ENCODE measurements at places on chromosomes 2 and 18. TPM values are rescaled to one million over a fixed set of nuclear protein-coding genes. Genes with fewer than 3 reads are reported as not detected.

RAB6C gene
- 0.14 TPM for total RNA-seq

MAP4K4 gene
- total RNA-seq: 85.1 TPM

PLGLB2 gene
- total RNA-seq: 1.9 TPM

DSC3 gene
- not detected for total RNA-seq

NPAS2 gene
- 8.4 TPM for total RNA-seq

SERPINB11 gene
- not detected for total RNA-seq

VIL1 gene
- total RNA-seq: not detected

GRCh38 chr2:215059724-215060123 is 78.7 kb downstream of the ABCA12 start:
- H3K27ac ChIP-seq: no peak overlapping the region
- H3K4me1 ChIP-seq: no peaks in the 10 kb centered on the region
- no peaks in the 10 kb centered on the region for H3K36me3 ChIP-seq
- no peaks in the 10 kb centered on the region for H3K27me3 ChIP-seq
- no peak for DNase-seq
- no peak overlapping the region for H3K4me3 ChIP-seq

DNA sequence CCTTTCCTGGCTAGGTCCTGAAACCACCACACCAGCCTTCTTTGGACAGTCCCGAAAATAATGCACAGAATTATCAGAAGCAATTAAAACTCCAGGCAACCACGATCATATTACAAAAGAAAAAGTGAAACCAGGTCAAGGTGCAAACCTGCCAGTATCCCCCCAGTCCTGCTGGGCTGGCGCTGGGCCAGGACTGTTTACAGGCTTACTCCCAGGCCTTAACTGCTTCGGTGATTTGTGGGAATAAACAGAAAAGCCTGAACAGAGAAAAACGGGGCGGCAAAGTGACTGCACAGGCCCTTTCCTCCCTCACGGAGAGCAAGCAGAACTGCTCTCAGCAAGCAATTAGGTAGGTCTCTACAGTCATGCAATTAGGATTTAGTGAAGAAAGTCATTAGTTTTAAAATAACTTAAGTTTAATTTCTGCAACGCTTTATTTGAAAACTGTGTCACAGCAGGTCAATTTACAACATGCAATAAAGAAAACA is 1.3 kb downstream of the HDAC4 start:
- H3K4me1 ChIP-seq: peaks cover 55% of the 10 kb centered on the region
- DNase-seq: peak; percentile 38
- peak overlapping the region; percentile 99 for H3K4me3 ChIP-seq
- peak overlapping the region; percentile 96 for H3K27ac ChIP-seq

- no peaks in the 10 kb centered on the region for H3K36me3 ChIP-seq
- no peak overlapping the region for H3K4me3 ChIP-seq
- DNase-seq: no peak
- H3K27ac ChIP-seq: no peak overlapping the region
Measured at GRCh38 chr2:56348392-56349210, 164.8 kb downstream of the CCDC85A start.

DNA sequence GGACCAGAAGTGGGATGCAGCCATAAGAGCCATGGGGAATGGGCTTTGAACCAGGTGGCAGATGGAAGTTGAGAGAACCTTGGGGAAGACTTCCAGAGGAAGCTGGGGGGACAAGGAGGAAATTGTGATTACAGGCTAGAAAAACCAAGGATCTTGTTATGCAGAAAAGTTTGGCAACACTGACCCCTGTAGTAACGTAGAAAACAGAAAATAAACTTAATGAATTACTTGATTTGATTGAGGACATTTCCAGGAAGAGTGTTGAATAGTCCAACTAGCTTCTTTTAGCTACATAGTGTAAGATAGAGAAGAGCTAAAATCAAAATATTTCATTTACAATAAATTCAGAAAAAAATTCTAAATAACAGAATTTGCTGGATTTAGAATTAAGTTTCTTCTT is 91.9 kb upstream of the GPC1 start:
- H3K27ac ChIP-seq: no peak overlapping the region
- H3K36me3 ChIP-seq: no peaks in the 10 kb centered on the region
- H3K4me3 ChIP-seq: no peak overlapping the region
- no peak for DNase-seq
- H3K4me1 ChIP-seq: no peaks in the 10 kb centered on the region

- H3K4me3 ChIP-seq: no peak overlapping the region
- H3K27me3 ChIP-seq: no peaks in the 10 kb centered on the region
- no peak for DNase-seq
- H3K4me1 ChIP-seq: no peaks in the 10 kb centered on the region
Measured at GRCh38 chr2:184721881-184722280, 123.6 kb downstream of the ZNF804A start.

GRCh38 chr18:51032193-51032592 is 2.2 kb downstream of the SMAD4 start:
- peaks cover 80% of the 10 kb centered on the region for H3K4me1 ChIP-seq
- peak overlapping the region; percentile 98 for H3K4me3 ChIP-seq
- no peaks in the 10 kb centered on the region for H3K27me3 ChIP-seq
- H3K27ac ChIP-seq: peak overlapping the region; percentile 98

DNA sequence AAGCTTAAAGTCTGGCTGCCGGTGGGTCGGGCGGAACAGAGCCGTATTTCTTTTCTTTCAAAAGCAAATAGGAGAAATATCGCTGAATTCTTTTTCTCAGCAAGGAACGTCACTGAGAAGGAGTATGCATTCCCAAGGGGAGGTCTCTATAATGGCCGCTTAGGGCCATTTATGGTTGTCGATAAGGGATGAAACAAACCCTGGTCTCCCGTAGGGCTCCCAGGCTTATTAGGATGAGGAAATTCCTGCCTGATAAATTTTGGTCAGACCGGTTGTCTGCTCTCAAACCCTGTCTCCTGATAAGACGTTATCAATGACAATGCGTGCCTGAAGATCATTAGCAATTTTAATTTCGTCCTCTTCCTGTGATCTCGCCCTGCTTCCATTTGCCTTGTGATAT is 227.7 kb upstream of the ZEB2 start:
- no peak overlapping the region for H3K27ac ChIP-seq
- H3K4me1 ChIP-seq: no peaks in the 10 kb centered on the region
- no peaks in the 10 kb centered on the region for H3K36me3 ChIP-seq
- no peaks in the 10 kb centered on the region for H3K27me3 ChIP-seq

DNA sequence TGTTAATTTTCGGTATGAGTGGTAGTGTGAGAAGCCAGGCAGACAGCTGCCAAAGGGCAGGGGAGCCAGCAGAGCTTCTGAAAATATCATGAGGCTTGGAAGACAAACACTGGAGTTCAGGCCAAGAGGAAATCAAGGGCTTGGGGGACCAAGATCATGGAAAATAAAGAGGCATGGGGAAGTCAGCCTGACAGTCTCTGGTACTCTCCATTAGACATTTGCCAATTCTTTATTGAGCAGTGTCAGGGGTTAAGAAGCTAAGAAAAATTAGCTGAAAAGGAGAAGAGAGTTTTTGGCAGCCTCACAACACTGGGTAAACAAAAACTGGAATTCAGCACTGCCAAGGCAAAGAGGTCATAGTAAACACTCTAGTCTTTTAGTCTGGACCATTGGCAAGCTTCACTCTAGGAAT is 612.7 kb downstream of the EPHA4 start:
- DNase-seq: no peak
- no peak overlapping the region for H3K27ac ChIP-seq
- H3K4me3 ChIP-seq: no peak overlapping the region

DNA sequence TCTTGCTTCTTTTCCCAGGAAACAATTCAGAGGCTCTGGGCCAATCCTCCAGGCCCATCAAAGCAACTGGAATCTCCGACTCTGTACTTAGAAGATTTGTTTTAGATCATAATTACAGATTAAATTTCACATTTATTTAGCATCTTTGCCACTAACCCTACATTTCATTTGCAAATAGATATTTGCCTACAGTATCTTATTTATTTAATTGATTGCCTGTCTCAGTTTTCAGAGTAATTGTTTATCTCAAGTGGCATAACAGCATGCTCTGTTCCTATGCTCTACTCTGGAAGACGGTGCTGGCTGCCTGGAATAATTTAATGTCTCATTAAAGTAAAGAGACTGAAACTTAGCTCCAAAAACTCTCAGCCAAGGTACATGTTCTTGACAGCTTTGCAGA is 213.4 kb downstream of the HNMT start:
- H3K36me3 ChIP-seq: no peaks in the 10 kb centered on the region
- DNase-seq: no peak
- H3K27me3 ChIP-seq: no peaks in the 10 kb centered on the region

- no peak overlapping the region for H3K27ac ChIP-seq
- H3K27me3 ChIP-seq: no peaks in the 10 kb centered on the region
- no peak for DNase-seq
- no peak overlapping the region for H3K4me3 ChIP-seq
- H3K36me3 ChIP-seq: no peaks in the 10 kb centered on the region
Measured at GRCh38 chr18:11175266-11175979, 26.1 kb upstream of the PIEZO2 start.

DNA sequence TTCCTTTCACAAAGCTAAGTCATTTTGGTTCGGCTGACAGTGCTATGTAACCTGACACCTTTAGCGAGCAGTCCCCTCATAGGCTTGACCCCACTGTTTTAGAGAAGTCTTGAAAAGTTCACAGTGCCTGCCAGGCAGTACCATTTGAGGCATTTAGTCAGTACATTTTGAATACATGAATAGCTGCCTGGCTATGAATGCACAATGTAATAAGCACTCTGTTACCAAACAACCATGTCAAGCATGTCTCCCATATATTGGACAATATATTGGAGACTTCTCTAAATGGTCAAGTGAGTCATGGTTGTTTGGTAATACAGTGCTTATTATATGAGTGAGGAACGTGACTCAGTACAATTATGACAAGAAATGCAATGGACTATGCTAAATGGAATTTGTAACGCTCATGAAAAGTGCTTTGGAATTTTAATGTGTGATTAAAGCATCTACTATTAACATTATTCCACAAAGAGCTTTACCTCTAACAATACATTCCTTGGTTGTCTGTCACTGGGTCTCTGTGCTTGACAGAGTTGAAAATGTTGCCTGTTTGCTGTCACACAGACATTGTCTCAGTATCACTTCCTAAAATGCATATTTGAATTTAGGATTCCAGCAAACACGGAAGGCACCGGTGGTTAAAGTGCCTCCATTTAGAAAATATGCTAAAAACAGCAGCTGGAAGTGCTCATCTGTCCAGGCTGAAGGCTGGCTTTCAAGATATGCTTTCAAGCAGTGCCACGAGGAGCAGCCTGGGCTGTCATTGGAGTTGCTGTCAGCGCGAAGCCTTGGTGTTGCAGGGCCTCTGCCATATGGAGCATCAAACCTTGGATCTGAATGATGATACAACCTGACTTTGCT is 458.6 kb downstream of the FBXO15 start:
- H3K4me1 ChIP-seq: no peaks in the 10 kb centered on the region
- H3K36me3 ChIP-seq: no peaks in the 10 kb centered on the region
- no peak overlapping the region for H3K27ac ChIP-seq
- no peaks in the 10 kb centered on the region for H3K27me3 ChIP-seq
- DNase-seq: no peak
- no peak overlapping the region for H3K4me3 ChIP-seq

- no peak for DNase-seq
- H3K27ac ChIP-seq: no peak overlapping the region
- no peaks in the 10 kb centered on the region for H3K36me3 ChIP-seq
Measured at GRCh38 chr2:191552066-191552465, 125.9 kb upstream of the NABP1 start.

DNA sequence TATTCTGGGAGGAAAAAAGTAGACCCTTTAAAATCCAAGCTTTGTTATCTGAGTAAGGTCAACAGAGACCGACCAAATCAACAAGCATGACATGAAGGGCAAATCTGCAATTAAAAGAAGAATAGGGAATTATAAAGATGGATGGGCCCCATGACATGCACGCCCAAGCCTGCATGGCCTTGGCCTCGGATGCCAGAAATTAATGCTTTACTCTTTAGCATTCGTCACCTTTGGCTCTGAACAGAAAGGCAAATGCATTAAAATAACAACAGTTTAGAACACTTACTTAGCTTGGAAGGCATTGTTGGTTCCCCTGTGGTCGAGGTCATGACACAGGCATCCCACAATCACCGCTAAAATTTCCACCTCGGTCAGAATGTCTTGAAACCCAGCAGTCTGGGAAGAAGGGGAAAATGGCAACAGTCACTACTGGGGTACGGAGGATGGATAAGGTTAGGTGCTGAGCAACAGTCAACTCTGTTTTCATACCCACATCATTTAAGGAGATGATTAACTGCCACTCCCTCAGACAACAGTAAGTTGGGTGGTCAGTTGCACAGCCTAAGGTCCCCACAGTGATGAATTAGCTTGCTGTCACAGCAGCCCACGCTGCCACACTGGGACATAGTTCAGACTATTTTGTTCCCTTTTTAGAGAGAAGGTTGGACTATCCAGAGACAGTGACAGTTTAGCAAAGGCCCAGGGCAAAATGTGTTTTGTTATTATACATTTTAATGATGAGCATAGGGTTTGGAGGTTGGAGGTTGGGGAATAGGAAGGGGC is 319.1 kb downstream of the AGPS start:
- peaks cover 8% of the 10 kb centered on the region for H3K27me3 ChIP-seq
- no peaks in the 10 kb centered on the region for H3K36me3 ChIP-seq
- no peak overlapping the region for H3K4me3 ChIP-seq
- no peak for DNase-seq

DNA sequence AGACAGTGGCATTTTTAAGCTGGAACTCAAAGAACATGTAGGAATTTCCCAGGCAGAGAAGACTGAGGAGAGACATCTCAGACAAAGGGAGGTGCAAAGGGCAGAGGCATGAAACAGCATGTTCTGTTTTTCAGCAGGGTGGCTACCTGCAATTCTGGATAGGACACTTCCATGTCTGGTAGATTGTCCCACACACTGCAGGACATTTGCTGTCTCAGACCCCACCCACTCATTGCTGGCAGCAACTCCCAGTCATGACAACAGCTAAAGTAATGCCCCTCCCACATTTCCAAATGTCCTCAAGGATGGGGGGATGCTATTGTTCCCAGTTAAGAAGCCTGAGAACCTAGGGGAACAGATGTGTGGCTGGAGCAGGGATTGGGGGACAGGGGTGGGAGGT is 40.8 kb downstream of the ANKRD44 start:
- DNase-seq: no peak
- peak overlapping the region; percentile 57 for H3K4me3 ChIP-seq
- H3K27me3 ChIP-seq: no peaks in the 10 kb centered on the region
- peaks cover 95% of the 10 kb centered on the region for H3K4me1 ChIP-seq
- no peaks in the 10 kb centered on the region for H3K36me3 ChIP-seq

DNA sequence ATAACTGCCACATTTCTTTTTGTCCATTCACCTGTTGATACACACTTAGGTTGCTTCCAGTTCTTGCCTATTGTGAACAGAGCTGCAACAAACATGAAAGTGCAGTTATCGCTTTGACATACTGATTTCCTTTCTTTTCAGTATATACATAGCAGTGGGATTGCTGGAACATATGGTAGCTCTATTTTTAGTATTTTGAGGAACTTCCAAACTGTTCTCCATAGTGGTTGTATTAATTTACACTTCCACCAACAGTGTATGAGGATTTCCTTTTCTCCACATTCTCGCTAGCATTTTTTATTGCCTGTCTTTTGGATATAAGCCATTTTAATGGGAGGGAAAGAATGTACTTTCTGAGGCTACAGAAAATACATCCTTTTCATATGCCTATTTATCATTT is 167.4 kb downstream of the GULP1 start:
- no peaks in the 10 kb centered on the region for H3K36me3 ChIP-seq
- H3K27me3 ChIP-seq: peaks cover 3% of the 10 kb centered on the region
- no peak overlapping the region for H3K27ac ChIP-seq
- no peak overlapping the region for H3K4me3 ChIP-seq
- H3K4me1 ChIP-seq: no peaks in the 10 kb centered on the region

- no peak overlapping the region for H3K4me3 ChIP-seq
- DNase-seq: no peak
Measured at GRCh38 chr2:196404276-196404675, 232.9 kb upstream of the STK17B start.

GRCh38 chr2:202014759-202015211 is 18.9 kb upstream of the FZD7 start:
- H3K36me3 ChIP-seq: no peaks in the 10 kb centered on the region
- H3K27me3 ChIP-seq: peaks cover 19% of the 10 kb centered on the region
- H3K27ac ChIP-seq: no peak overlapping the region

Measured in activated T-cell treated with anti-CD3 and anti-CD28 coated beads, Interleukin-2, amount 50 U/mL, for 72 hours (primary cell).